ENCODE measurements at places on chromosomes 3 and 15. TPM values are rescaled to one million over a fixed set of nuclear protein-coding genes. Genes with fewer than 3 reads are reported as not detected.

Gene UBA5
- 21.2 TPM for total RNA-seq

Gene MCF2L2
- total RNA-seq, result not detected

Gene GOLGA8J
- total RNA-seq, result 0.75 TPM

Gene GOLGA6A
- total RNA-seq, result not detected

Gene SLC30A4
- 3.4 TPM for total RNA-seq

Gene NUSAP1
- total RNA-seq, result not detected

Measured in ascending aorta (tissue), 2 donors.